Activated CD4-positive, alpha-beta T cell treated with anti-CD3 and anti-CD28 coated beads, Interleukin-2, amount 50 U/mL, for 4 hours (primary cell): ENCODE measurements at places on chromosomes 12 and 14.
A peak's percentile ranks its signal among the peaks of the same experiment; 100 is the strongest.

DNA sequence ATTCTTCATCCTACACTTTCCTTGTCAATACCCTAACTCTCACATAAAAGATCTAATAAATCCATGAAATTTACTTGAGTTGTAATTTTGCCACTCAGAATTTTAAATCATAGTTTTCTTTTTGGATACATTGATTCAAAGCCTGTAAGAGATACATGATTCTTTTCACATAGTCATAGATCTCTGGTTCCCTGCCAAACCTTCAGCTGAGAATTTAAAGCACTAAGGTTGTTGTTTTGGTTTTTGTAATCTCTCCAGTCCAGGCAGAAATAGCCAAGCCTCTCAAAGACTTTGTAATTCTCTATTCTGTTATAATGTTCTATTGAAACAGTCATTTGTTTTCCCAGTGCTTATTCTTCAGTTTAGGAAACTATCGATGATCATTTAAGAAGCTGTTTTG, 273.9 kb downstream of the TRHDE start:
- DNase-seq, result no peak

DNA sequence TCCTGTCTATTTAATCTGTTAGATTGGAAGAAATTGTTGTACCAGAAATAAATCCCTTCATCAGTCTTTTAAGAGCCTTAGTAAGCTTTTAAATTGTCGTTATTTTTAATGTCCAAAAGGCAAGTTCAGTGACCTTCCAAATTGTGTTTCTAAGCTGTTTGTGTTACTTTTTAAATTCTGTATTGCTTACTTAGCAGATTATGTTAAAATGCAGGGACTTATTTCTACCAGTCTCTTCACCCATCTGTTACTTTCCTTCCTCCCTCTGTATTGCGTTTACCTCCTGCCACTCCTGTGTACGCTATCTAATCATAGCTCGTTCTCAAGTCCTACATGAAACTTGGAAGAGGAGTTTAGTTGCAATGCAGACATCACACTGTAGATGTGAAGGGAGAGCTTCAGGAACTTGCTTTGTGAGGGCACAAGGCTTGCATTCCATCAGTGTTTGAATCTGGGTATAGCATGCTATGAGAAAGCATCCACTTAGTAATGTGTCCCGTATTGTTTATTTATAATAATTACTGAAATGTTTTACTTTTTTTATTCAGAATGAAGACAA, 406.5 kb upstream of the RGS6 start:
- no peak for DNase-seq

- DNase-seq, result no peak
These were observed 5.1 kb upstream of the MAGOHB start for GRCh38 chr12:10618338-10618987.

GRCh38 chr12:78244916-78245507, 414.3 kb downstream of the NAV3 start:
- no peak for DNase-seq

DNA sequence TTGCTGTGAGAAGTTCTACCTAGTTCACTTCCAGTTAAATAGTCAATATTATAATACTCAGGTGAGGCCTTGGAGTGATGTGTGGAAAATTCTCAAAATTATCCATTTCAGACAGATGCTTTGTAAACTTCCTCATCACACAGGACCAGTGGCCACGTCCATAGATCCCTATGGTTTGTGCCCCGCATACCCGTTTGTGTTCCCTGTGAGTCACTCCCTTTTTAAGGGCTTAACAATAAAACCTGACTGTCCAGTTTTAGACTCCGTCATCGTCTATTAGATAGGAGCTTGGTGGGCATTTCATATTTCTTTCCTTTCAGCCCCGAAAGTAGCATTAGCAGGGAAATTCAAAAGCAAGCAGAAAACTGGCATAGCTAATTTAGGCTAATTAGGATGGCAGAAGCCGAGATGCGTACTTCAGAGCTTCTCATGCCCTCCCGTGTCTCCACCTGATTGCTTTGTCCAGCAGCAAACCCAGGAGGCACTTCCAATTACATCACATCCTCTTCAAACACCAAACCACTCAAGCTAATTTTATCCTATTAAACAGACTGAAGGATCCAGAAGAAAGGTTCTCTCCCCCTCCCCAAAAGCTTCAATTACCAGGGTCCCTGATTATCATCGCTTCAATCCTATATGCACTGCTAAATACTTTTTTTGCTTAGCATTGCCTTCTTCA, 186.6 kb upstream of the OTX2 start:
- no peak for DNase-seq

DNA sequence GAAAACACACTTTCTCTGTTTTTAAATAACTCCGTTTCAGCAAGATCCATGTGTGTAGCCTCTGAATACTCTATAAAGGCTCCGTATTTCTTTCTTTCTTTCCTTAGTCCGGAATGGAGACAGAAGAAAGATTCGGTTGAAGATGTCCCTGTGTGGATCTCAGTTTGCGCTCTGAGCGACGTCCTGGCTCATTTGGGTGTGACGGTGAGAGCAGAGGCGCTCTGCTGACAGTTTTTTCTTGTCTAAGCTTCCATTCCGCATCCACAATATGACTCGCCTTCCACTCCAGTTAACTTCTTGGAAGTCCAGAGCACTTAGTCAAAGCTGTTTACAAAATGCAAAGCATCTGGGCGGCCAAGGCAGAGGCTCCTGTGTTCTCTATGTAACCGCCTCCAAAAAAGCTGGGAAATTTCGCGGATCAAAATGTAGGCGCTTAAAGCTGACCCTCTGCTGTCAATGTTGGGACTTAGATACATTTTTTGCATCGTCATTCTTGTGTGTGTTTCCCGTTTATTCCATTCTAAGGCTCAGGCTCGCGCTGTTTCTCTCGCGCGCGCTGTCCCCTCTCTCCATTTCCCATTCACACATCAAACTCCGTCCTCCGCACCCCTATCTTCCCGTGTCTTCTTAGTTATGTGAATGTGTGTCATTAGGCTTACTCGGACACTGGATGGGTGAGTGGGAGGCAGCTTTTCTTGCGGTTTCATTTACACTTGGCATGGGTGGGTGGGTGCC, 880 bp upstream of the FLRT2 start:
- DNase-seq, result no peak

GRCh38 chr14:65320661-65321308, 91.7 kb upstream of the FUT8 start:
- no peak for DNase-seq

DNA sequence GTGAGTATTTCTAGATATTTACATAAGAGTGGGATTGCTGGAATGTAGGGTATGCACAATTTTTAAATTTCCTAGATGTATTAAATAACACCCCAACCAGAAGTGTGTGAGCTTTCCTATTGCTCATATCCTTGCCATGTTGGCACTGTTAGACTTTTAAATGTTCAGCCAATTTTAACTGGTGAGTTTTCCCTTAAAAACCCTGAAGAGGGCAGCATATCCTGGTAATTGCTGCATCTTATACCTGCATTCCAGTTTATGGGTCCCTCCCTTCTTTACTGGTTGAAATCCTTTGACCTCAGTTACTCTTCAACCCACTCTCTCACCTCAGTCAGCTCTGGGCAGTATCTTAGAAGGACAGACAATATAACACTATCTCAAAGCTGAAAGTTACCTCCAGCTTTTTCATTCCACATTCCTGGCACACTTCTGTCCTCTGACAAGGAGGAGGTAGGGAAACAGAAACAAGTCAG, 270.6 kb downstream of the PAWR start:
- no peak for DNase-seq

DNA sequence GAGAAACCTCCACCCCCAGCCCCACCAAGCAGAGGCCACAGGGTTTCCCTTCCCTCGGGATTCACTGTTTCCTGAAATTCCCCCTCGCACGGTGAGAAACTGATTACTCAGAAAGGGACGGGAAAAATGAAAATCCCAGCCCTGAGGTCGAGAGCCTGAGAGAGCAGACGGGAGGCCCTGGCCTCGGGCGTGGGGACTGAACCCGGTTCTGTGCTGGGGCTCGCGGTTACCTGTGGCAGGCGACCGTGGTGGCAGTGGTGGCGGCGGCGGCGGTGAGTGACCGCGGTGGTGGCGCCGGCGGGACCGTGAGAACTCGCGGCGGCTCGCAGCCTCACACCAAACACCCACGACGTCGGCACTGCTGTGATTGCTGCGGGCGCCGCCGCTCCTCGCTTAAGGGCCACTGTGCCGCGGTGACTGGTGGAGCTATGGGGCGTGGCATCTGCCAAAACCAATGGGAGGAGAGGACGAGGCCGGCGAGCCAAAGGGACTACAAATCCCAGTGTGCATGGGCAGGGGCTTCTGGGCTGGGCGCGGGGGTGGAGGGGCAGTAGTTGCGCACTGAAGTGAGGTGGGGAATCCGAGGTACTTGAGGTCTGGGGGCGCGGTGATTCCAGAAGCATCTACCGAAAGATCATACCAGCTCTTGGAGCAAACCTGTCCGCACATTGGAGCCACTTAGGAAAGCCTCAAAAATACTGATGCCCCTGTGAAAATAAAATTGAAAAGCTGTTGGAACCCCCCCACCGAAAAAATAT, at the start of gene LGMN:
Gene LGMN, minus strand, starts transcription at position 369 of the 758 bp plus-strand sequence. CDS start 15,841 bp downstream, outside the sequence.
- DNase-seq, result peak; percentile 80

GRCh38 chr14:95110178-95110577, 47.2 kb downstream of the DICER1 start:
- no peak for DNase-seq

DNA sequence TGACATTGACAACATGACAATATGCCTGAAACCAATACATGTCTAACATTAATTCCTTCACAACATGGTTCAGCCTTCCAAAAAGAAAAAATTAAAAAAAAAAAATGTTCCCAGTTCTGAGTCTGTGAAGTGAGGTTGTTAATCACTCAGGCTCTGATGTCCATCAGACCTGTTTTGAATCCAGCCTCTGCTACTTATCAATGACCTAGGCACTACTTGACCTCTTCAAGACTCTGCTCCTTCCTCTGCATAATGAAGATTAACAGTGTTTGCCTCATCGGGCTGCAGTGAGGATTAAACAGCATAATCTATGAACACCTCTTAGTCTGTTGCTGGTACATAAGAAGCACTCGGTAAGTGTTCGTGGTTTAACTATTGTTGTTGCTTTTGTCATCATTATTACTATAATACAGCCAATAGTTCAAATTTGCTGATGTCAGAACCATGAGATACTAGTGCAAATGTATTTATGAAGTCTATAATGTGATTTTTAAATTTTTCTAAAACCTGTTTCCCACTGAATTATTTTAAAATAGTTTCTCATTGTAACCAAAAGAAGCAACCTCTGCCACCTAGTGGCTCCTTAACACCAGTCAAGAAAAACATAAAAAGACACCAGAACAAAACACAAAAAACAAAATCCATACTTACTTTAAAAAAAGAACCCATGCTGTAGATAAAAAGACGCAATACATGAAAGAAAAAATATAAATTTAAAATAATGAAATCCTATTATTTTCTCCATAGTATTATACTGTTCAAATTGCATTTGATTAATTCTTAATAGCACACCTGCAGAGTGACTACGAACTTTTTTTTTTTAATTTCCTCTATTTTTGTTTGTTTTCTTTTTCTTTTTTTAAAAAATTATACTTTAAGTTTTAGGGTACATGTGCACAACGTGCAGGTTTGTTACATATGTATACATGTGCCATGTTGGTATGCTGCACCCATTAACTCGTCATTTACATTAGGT, 20.3 kb upstream of the TMX1 start:
- no peak for DNase-seq

GRCh38 chr12:122244565-122245371, 18.9 kb upstream of the DIABLO start:
- DNase-seq, result no peak

DNA sequence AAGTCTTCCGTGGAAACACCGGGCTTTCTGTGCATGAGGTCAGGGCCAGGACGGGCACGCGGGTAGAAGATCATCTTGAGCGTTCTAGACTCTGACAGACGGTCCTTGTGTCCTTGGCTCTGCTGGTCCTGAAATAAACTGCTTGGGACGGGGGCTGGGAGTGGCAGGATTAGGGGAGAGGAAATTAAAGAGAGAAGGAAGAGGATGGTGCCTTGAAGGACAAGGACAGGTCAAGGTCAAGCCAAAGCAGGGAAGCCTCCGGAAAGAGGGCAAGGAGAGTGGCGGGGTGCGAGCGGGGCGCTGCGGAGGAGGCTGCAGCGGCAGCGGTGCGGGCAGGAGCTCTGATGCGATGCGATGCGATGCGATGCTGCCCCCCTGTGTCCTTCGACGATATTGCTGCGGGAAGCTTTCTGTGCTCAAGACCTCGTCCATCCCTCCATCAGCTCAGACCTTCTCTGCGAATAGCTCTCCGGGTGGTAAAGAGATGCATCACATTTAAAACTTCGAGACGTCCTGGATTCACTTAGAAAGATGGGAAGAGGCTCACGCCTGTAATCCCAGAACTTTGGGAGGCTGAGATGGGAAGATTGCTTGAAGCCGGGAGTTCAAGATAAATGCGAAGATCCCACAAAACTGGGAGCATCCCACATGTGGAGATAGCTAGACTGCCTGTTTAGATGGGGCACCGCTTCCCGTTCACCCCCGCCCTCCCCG, 110.1 kb upstream of the TMEM132D start:
- no peak for DNase-seq

GRCh38 chr14:95260537-95261361, 59.0 kb downstream of the CLMN start:
- DNase-seq, result no peak

- no peak for DNase-seq
These were observed 962.8 kb downstream of the GALC start for GRCh38 chr14:87030197-87030596.
